ENCODE measurements at places on chromosomes 7 and 10. TPM values are rescaled to one million over a fixed set of nuclear protein-coding genes. Genes with fewer than 3 reads are reported as not detected.

ZCWPW1 gene
- total RNA-seq, result 1.1 TPM

- H3K27ac ChIP-seq, result no peak overlapping the region
- H3K4me3 ChIP-seq, result no peak overlapping the region
- no peaks in the 10 kb centered on the region for H3K27me3 ChIP-seq
- DNase-seq, result no peak
- H3K4me1 ChIP-seq, result no peaks in the 10 kb centered on the region
- no peaks in the 10 kb centered on the region for H3K36me3 ChIP-seq
Measured at GRCh38 chr10:81877596-81877995, 2.6 kb downstream of the NRG3 start.

DNA sequence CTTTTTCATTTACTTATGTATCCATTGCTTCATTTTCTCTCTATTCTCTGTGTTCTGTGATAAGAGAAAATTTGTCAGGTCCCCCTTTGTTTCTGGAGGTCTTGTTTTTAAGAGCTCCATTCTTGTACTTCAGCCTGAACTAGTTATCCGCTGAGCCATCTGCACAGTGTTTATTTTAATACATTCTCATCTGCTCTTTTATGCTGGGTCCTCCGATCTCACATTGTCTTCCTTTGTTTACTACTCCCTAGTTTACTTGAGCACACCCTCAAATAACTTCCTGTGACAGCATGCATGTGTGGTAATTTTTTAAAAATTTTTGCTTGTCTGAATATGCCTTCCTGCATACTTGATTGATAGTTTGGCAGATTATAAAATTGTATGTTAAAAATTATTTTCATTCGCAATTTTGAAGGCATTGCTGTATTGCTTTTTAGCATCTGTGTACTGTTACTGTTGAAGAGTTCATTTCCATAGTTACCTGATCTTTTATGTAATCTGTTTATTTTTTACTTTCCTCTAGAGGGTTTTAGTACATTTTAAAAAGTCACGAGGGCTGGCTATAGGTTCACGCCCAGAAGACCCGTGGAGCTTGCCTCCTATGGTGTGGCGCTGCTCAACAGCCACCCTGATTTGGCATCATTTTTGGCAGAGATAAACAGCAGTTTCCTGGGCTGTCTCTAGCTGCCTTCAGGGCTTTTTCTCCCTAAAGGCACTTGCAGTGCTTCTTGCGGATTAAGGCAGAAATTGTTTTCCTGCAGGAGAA is 31.9 kb downstream of the RSBN1L start:
- H3K4me3 ChIP-seq, result no peak overlapping the region
- H3K36me3 ChIP-seq, result no peaks in the 10 kb centered on the region
- DNase-seq, result peak; percentile 42
- peaks cover 19% of the 10 kb centered on the region for H3K4me1 ChIP-seq
- H3K27ac ChIP-seq, result 0 out of 2 replicates have a peak overlapping the region, but pooled peaks have one; percentile 5

DNA sequence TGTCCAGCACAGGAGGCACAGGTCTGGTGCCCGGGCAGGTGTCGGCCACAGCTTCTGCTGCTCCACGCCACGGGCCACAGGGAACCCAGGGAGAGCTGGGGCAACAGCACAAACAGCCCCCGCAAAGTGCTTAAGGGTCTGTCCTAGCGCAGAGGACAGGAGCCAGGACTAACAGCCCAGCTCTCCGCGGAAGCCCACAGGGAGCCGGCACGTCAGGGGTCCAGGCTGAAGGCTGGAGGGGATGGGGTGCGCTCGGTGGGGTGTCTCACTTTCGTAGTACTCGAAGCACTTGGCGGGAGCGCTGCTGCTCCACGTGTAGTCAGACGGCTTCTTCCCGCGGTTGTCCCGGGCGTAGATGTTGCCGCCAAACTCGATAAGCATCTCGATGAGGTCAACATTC is 24.9 kb downstream of the ASB13 start:
- no peak overlapping the region for H3K4me3 ChIP-seq
- H3K4me1 ChIP-seq, result no peaks in the 10 kb centered on the region
- DNase-seq, result no peak
